Activated CD4-positive, alpha-beta T cell treated with anti-CD3 and anti-CD28 coated beads, Interleukin-2, amount 50 U/mL, for 4 hours (primary cell): ENCODE measurements at places on chromosomes 2 and 18.

DNA sequence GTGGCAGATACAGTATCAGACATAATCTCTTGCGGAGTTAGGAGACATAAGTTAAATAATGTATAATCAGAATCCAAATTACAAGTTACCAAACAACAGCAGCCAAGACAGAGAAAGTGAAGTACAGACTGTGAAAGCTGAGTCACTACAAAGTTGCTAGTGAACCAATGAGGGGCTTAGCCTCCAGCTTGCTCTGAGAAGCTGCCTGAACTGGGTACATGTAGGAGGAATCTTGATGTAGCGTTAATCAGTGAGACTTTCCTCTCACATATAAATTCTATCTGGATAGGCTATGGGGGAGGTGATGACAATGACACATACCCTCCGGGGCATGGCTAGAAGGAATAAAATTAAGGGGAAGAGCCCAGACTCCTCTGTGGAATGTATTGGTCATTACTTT, 1234.3 kb upstream of the DDX18 start:
- no peak for DNase-seq

GRCh38 chr2:2328848-2329247, 2.2 kb downstream of the MYT1L start:
- no peak for DNase-seq

- DNase-seq, result no peak
Measured at GRCh38 chr2:74004212-74005182, 19.8 kb downstream of the TET3 start.

DNA sequence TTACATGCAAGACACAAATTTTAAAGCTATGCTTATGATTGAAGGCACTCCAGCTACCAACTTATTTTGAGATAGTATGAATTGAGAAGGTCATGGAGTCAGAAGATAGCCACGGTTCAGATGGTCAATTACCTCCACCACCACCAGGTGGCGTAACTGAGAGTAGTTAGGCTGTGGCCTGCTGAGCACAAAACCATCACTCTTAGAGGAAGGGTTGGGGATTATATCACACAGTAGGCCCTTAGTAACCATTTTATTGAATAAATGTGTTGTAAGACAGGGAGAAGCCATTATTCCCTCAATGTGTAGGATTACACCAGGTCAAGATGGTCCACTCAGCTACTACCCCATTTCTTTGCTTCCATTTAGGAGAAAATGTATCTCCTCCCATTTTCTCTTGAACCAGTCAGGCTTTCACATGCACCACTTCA, 18.8 kb downstream of the KLHL41 start:
- DNase-seq, result peak; percentile 70
